T-helper 9 cell (primary cell): ENCODE measurements at places on chromosomes 12 and 14.

DNA sequence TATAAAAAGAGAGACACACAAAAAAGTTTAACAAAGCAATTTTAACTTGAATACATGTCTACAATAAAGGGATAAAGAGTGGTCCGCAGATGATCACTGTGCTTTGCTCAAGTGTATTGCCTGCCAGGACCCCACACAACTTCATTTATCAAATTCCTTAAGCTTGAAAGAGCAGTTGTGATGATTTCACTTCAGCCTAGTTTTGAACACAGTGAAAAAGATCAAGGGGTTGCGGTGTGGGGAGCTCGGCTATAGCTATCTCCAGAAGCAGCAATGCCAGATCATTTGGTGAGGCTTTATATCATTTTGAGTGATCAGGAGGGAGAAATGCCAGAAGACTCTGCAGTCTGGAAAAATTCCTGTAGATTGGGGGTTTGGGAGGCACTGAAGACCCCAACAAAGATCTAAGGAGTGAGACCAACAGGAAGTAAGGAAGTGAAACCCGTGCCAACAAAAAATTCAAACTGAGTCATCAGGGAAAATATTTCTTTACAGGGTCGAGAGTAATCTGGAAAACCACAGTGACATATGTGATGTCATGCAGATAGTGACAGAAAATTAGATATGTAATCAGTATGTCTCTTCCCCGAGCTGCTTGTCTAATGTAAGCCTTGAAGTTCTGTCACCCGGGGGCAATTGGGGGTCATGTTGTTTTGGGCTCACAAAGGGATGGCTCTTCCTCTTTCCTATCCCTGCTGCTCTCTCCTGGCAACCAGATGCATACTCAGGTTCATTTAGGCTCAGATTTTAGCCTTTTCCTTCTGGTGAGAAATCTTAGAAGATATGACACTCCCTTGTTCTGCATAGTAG, 221.8 kb downstream of the MSRB3 start:
- DNase-seq = no peak

GRCh38 chr12:109988274-109988673, 7.9 kb downstream of the GIT2 start:
- no peak for DNase-seq

DNA sequence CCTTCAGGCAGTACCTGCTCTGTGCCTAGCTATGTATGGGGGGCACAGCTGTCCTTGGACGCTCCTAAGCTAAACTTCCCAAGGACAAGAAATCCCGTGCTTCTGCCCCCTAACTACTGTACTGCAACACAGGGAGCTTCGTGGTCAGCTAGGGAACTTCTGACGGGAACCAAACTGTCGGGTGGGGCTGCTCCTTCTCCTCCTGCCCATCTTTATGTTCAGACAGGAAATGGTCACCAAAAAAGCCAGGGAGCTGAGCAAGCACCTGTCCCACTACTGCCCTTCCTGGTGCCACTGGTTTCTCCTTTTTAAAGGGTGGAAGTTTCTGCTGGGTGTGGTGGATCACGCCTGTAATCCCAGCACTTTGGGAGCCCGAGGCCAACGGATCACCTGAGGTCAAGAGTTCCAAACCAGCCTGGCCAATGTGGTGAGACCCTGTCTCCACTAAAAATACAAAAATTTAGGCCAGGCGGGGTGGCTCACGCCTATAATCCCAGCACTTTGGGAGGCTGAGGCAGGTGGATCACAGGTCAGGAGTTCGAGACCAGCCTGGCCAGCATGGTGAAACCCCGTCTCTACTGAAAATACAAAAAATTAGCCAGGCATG, 26.6 kb downstream of the PXN start:
- DNase-seq = no peak

- DNase-seq = no peak
These were observed 208.7 kb upstream of the DIO3 start for GRCh38 chr14:101352567-101352966.
